Stimulated activated CD8-positive, alpha-beta memory T cell treated with anti-CD3 and anti-CD28 coated beads, Interleukin-12 subunit alpha, Interleukin-12 subunit beta, amount 100 ng/mL, for 1 hour (primary cell): ENCODE measurements at places on chromosomes 5 and 9.

DNA sequence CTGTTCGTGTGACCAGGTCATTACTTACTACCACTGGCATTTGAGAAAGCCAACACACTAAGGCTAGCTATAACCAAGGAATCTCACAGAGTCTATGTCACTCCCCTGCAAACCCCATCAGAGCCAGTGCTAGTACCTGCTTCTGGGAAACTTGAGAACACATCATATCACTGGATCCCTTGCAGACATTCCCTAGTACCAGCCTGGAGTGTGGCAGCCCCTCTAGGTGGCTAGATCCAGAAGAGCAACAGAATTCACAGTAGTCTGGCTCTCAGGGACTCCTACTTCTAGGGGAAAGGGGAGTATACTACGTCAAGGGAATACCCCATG is 73.8 kb upstream of the RUSC2 start:
- DNase-seq = no peak

DNA sequence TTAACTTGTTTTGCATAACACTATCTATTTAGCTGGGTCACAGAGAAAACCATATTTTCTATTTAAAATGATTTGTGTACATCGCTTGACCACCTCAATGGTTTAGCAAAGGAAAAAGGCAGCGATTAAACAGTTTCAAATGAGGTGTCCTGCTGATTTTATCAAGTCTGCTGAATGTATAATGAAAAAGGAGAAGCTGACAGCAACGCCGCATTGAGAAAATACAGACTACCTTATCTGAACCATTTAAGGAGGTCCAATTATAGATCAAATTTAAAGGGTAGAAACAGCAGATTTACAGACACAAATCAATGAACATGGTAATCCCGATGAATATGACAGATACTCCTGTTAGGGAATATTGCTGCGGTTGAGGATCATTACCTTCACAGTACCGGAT is 29.6 kb downstream of the PSMB7 start:
- DNase-seq = no peak

GRCh38 chr9:17135295-17136160 is 688 bp downstream of the CNTLN start:
- no peak for DNase-seq

GRCh38 chr9:20558566-20559016 is 63.7 kb downstream of the MLLT3 start:
- no peak for DNase-seq

DNA sequence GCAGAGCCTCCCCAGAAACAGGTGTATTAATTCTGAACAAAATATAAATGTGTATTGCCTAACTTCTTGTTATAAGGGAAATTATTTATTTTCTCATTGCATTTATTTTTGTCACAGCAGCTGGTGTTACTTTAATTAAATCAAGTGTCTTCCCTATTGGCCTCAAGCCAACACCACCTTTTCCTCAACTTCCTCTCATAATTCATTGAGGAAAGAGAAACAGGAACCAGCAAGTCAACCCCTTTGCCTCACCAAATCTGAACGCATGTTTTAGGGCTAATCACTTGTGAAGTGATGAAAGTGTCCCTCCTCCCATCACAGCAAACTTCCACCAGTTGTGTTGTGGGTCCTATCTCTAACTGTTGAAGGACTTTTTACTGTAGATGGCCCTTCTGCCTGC is 73.1 kb downstream of the DIRAS2 start:
- no peak for DNase-seq

- DNase-seq = no peak
Measured at GRCh38 chr5:176389135-176390123, 878 bp downstream of the HIGD2A start.

DNA sequence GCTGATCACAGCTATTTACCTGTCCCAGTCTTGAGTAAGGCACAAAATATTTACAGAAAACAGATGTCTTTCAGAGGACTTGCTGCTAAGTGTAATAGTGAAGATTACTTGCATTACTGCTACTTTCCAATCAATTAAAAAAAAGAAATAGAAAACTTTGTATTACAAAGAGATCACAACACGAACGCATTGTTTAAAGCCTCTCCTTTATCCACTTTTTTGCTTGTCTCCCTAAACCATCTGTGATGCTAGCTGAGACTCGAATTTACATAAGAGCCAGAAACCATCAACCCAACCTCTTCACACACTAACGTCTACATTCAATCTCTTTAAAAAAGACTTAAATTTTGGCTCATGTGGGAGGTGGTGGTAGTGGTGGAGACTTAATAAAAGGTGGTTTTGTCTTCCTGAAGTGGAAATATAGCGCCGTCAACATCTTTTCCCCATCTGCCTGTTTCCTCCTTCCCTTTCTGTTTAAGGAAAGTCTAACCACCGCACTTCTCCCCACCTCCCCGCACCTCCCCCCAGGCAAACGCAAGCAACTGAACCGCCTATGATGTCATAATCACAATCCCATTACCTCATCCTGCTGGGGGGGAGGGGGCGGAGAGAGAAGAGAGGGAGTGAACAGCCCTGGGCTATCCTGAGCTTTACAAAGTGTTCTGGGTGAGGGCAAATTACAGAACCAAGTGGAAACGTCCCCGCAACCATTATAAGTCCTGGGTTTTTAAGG is 948 bp upstream of the FAM53C start:
- no peak for DNase-seq

DNA sequence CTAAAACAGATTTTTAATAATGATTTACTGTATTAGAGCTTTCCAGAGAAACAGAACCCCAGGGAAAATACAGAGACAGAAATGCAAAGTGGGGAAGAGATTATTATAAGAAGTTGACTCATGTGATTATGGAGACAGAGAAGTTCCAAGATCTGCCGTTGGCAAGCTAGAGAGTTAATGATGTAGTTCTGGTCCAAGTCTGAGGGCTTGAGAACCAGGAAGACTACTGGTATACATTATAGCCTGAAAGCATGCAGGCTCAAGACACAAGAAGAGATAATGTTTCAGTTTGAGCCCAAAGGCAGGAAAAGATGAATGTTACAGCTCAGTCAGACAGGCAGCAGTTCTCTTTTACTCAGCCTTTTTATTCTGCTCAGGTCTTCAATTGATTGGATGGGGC is 98.8 kb upstream of the NFIL3 start:
- DNase-seq = no peak
